Stimulated activated CD8-positive, alpha-beta memory T cell treated with anti-CD3 and anti-CD28 coated beads, Interleukin-15, amount 100 ng/mL, for 48 hours (primary cell): ENCODE measurements at places on chromosomes 13 and 19.

GRCh38 chr19:42361545-42361910 lies 28.6 kb downstream of the CNFN start:
- no peak for DNase-seq

DNA sequence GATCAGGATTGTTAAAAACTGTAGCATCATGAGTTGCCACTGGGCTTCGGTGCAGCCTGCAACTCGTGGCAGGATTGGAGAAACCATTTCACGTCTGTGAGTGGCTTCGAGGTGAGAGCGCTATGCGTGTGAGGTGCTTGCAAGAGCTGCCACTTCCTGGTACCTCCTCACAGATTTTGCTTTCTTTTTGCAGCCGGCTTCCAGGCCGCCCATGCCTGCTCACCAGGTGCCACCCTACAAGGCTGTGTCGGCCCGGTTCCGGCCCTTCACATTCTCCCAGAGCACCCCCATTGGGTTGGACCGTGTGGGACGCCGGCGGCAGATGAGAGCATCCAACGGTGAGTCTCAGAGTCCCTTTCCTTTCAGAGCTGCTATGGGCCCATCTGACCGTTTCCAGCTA lies 57.9 kb upstream of the C1QTNF9 start:
- peak; percentile 63 for DNase-seq

DNA sequence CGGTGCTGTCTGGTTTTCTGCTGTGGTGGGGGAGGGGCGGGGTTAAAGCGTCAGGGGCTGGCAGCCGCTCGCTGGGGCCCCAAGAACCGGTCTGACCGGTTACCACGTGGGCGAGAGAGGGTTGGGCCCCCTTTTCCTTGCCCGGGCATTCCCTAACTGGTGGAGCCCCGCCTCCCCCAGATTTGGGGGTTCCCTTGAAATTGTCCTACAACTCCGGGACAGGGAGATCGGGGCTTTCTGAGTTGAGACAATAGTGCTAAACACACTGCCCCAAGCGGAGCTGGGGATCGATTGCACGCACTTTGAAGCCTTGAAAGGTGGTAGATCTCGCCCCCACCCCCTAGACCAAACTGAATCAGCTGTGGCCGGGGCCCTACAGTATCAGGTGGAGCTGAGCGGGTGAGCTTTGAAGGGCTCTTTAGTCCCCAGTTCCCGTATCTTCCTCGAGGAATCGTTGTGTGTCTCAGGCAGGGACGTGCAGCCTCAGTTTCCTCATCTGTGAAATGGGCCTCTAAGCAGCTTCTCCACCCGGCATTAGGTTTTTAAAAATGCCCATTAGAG lies 4.8 kb downstream of the IER2 start:
- DNase-seq, result peak; percentile 77

GRCh38 chr13:94205896-94206295 lies 273.6 kb downstream of the DCT start:
- no peak for DNase-seq

GRCh38 chr13:59475911-59476310 lies 687.8 kb downstream of the DIAPH3 start:
- no peak for DNase-seq

DNA sequence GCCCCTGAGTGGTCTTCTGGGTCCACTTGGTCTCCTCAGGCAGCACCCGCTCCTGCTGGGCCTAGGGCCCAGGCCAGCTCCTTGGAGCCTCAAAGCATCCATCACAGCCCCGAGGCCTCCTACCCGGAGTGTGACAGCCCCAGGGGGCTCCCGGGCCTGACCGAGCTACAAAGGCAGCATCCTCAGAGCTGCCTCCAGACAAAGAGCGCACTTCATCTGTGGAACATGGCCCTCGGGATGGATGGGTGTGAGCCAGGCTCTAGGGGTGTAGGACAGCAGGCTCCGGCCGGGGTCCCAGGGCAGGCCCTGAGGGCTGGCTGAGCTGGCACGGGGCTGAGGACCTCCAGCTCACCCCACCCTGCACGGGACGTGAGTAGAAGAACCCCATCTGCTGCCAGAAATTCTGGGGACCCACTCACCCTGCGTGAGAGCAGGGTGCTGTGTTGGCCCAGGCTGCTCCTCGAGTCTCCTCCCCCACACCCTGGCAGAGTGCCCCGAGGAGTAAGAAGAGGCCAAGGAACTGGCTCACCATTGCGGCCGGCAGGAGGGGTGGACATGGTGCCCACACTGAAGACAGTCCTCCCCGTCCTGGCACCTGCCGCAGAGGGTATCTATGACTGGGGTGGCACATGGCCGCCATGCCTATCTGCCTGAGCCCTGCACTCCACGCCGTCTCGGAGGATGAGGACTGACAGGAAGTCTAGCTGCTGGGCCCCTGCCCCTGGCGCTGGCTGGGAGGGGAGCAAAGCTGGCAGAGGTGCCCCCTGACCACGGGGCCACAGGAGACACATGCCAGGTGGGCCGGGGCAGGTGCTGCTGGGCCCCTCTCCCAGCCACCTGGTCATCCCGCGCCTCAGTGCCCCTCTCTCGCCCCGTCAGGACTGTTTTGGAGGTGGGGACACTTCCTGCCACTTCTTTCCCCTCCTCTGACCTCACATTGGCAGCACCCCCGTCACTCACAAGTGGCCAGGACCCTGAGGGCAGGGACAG lies 22.3 kb downstream of the CEBPG start:
- no peak for DNase-seq

DNA sequence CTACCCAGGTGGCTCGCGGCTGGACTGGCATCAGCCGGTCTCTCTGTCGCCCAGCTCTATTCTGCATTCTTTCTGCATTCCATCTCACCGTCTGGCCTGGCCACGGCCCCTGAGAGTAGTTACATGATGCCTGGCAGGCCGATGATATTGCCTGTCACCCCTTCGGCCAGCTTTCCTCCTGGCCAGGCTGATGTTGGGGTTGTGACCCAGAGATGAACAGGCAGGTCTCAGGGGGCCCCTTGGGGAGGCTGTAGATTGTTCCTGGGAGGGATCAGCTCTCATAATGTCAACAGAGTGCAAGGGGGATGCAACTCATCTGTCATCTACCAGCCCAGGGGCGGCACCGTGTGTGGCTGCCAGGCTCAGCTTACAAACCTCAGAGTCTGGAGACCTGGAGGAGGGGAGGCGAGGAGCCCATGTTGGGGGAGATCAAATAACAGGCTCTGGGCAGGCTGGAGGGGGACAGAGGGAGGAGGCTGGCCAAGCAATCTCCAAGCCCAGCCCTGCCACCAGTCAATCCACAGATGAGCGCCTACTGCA lies 13.6 kb upstream of the FBXO17 start:
- no peak for DNase-seq

DNA sequence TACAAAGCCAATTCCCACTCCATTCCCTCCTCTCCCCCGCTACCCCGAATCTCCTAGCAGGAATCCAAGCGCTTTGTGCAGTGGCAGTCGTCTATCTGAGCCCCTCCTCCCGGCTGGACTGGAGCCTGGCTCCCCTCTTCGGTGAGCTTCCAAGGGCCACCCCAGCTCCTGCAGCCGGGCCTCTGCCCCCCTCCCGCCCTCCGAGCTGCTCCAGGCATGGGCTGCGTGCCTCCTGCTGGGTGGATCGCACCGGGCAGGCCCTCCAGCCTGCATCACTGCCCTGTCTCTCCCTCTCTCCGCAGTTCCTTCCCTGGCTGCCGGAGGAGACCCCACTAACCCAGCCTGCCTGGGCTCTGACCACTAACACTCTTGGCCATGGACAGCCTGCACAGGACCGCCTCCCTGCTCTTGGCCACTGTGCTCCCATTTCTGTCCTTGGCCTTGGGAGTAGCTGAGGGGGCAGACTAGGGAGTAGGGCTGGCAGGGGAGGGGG lies 12.9 kb upstream of the LENG8 start:
- no peak for DNase-seq

DNA sequence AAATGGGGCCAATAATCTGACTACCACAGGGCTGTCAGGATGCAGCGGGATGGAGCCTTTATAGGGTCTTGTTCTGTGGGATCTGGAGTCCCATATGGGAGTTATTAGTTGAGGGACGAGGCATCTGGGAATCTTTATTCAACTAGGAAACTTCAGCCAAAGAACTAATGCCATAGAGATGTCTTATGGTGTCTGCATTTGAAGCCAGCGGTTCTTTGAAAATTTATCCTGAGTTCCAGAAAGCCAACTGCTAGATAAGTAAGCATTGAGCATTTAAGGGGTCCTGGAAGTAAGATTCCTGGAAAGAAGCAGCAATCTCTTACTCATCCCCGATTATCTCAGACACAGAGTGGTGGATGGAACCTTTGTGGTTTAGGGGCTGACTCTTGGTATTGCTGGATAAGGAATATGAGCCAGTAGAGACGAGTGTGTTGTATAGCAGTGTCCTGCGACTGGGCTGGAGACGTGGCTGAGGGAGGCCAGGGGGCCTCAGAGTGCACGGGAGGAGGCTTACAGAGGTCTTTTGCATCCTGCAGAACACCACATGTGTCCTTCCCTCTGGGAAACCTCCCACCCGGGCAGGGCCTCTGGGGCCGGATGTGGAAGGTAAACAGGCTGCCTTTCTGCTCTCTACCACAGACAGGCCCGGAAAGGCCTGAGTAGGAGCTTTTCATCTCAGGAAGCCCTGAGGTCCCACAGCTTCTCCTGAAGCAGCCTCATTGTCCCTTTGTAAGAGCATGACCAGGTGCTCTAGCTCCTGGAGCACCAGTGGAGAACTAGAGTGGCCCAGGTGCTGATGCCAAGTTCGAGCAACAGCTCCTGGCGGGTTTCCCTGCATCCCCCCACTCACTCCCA lies 28.8 kb downstream of the ACTN4 start:
- DNase-seq, result no peak

DNA sequence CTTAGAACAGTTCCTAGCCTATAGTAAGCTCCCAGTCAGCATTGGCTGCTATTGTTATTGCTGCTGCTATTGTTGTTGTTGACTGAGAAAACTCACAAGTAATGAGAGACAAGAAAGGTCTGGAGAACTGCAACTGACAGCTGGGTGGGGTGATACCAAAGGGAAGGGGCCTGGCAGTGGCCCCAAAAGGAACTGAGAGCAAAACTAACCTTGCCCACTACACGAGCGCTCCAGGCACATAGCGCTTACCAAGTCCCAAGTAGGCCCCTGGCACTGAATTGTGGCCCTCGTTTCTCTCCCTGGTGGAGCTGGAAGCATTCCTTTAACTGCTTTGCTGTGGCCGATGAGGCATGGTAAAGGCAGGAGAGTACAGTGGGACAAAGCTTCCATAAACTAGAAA lies 59.7 kb downstream of the KCTD12 start:
- no peak for DNase-seq
